ENCODE measurements at places on chromosomes 5 and 9.
A peak's percentile ranks its signal among the peaks of the same experiment; 100 is the strongest.

DNA sequence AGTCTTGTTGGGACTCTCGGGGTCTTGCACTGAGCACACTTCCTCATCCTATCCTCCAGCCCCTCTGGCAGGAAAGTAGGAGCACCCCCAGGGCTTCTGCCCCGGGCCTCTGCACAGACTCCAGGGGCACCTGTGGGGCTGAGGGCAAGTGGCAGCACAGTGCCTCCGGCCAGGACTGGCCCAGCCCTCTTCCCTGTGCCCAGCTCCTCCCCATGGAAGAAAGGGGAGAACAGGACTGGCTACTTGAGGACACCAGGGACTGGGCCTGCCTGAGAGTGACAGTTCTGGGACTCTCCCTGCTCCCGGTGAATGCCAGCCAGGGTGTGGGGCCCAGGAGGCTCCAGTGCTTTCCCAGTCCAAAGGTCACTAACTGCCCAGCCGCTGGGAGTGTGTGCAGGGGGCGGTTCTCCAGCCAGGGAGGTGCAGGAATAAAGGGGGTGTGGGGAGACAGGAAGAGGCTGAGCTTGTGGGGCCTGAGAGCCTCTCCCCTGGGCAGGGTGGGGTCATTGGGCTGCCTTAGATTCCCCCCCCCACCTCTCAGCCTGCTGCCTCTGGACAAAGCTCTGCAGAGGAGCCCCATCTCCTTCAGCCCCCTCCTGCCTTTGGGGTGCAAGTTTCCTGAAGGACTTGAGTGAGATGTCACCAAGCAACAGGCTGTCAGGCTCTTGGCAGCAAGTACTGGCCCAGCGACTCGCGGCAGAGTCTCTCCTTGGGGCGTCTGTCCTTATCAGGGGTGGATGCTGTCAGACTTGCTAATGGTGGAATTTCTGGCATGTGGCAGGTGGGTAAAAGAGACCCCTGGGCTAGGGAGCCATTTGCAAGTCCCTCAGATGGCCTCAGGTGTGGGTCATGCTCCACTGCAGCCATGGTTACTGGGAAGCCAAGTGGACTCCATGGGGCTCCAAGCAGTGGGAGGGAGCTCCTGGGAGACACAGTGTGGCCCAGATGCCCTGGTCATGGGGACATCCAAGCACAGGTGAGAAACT lies 19.1 kb upstream of the JADE2 start:
- DNase-seq: no peak

GRCh38 chr9:89038382-89039103 lies 47.3 kb downstream of the S1PR3 start:
- no peak for DNase-seq

DNA sequence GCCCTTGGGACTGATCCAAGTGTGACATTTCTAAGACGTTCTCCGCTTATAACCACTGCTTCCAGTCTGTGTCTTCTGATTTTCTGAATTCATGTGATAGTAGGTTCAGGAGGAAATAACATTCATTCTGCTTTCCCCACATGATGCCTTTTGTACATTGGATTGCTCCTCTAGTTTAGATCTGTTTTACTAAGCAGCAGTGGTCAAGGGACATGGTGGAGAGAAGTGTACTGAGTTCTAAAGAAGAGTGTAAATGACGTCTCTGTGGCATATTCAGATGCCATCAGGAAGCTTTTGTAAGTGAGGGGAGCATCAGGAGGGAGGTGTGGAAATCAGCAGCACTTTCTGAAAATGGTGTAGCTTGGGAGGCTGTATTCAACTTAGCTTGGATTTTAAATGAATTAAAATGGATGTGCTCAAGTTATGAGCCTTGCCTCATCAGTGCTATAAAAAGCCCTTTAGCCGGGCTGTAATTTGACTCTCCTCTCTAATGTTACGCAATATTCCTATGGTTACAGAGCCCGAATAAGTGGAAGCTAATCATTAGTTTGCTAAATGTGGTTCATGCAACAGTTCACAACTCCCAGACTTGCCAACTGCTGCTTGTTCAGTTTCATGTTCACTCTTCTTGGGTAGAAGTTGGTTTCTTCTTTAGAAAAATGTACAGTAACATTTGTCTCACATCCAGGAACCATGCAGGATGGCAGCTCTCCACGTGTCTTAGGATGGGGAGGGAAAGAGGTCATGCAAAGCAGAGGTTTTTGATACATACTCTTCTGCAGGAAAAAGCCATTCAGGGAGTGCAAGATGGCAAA lies 281.3 kb downstream of the ARHGAP26 start:
- DNase-seq: peak; percentile 96

DNA sequence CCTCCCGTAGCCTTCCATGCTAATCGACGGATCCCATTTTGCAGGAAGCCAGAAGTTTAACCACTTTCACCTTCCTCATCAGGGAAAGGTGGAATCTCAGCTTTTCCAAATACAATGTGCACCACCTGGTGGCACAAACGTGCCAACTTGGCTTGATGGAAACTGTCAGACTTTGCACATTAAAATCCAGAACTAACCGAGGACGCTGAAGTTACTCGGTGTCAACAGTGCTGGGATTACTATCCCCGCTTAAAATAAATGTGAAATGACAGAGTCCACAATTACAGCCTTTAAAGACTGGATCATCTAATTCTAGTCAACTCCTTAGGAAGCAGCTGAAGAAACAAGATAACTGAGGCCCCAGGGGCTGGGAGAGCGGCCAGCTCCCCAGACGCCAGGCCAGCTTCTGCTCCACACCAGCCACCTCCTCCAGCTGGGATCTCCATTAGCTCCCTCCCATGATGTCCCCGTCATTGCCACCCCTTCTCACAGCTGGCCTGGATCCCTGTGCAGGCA lies 50.1 kb upstream of the RETREG1 start:
- no peak for DNase-seq

DNA sequence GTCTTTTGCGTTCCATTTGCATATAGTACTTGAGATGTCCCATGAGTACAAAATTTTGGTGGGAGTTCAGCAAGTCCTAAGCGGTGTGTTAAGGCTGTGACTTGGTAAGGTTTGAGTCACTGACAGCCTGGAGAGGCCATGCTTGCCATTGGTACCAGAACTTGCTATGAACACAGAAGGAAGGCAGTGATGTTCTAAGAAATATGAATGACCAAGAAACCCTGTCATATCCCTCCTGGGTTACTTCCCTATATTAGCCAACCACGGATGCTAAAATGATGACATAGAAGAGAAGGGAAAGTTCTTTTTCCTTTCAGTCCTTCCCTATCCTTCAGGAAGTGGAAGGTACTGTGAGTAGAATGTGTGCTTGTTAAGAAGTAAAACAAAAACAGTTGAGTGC lies 136.7 kb downstream of the GCNT1 start:
- no peak for DNase-seq

DNA sequence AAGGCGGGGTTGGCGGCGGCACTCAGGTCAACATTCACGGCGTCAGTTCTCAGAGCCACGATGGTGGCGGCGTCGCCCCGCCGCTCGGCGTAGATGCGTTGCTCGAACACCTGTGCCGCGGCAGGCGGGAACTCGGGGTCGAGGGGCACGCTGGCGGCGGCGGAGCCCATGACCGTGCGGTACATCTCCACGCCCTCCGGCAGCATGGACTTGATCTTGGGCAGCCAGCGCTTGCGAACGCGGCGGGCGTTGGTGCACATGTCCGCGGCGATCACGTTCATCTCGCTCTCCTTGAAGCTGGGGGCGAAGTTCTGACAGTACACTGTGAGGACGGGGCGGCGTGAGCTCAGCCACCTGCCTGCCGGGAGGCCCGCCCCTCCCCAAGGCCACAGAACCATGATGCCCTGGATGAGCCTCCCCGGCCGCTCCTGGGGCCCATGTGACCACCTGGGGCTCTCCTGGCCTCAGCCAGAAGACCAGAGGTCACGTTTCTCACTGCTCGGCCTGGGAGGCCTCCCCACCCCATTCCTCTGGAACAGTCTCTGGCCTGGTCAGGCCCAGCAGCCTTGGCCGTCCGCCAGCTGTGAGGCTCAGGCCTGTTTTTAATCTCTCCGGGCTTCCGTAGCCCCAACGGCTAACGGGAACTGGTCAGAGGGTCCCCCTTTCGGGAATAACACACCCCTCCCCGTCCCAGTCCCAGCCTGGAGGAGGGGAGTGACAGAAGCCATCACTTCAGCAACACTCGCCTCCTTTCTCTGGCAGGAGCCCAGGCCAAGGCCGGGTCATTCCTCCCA lies 50.7 kb upstream of the UBAC1 start:
- DNase-seq: no peak

DNA sequence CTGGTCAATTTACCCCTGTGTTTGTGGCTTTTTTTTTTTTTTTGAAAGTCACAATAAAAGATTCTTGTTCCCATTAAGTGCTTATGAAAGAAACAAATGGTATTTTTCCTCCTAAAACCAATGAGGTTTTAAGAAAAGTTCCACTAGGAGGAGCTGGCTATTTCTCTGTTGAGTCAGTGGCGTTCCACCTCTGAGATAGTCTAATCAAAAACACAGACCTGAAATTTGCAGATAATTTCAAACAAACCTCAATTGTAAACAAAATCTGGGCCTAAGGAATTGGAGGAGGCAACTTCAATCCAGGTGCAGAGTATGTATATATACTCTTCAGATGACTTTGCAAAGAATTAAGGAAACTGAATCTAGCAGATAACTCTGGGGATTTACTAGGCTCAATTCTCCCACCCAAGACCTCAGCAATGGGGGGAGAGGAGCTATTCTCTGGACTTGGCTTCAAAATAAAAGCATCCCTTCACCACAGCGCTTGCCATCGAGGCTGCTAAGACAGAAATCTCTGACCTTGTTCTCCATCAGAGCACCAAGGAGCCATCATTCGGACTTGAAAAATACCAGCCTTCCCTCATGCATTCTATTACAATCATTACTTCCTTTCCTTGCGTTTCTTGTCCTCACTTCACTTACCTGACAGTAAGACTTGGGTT lies 52.4 kb downstream of the FANCC start:
- DNase-seq: peak; percentile 42

GRCh38 chr9:69785757-69786156 lies 25.9 kb upstream of the PTAR1 start:
- no peak for DNase-seq

- DNase-seq: no peak
These were observed 88.1 kb downstream of the FGF1 start for GRCh38 chr5:142597546-142598337.

DNA sequence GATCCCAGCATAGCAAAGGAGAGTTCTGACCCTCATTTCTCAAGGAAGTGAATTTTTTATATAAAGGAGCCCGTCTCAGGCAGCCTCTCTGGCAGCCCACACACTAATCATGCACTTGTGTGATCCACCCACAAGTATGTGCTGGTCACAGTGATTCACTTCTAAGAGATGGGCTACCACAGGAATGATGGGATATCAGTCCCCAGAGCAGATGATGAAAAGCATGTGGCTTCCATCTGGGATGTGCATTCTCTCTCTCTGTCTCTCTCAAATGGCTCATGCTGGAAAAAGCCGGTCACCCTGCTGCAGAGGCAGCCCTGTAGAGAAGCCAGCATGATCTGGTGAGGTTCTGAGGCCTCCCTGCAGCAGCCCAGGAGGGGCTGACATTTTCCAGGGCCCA lies 74.2 kb upstream of the ADCY2 start:
- DNase-seq: no peak

GRCh38 chr9:103397868-103398600 lies 402.9 kb downstream of the CYLC2 start:
- peak; percentile 71 for DNase-seq

DNA sequence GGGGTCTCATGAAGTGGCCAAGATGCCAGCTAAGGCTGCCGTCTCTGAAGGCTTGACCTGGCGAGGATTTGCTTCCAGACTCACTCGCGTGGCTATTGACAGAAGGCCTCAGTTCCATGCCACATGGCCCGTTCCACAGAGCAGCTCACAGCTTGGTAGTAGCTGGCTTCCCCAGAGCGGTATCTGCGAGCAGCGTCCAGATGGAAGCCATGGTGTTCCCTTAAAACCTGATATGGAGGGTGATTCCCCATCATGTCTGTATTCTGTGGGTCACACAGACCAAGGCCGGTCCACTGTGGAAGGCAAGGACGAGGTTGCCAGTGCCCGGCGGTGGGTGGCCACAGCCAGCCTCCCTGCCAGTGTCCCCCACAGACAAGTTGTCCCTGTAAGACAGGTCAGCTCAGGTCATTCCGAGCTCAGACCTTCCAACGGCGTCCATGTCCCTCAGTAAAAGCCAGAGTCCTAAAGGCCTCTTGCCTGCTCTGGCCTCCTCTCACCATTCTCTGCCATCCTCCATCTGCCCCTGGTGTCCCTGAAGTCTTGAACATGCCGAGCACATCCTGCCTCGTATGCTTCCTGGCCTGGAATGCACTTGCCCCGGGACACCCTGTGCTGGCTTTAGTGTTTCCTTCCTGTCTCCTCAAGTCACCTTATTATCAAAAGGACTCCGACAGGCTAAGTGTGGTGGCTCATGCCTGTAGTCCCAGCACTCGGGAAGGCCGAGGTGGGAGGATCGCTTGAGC lies 61.3 kb upstream of the LRRTM2 start:
- DNase-seq: no peak

GRCh38 chr9:89005323-89005722 lies 14.1 kb downstream of the S1PR3 start:
- no peak for DNase-seq

DNA sequence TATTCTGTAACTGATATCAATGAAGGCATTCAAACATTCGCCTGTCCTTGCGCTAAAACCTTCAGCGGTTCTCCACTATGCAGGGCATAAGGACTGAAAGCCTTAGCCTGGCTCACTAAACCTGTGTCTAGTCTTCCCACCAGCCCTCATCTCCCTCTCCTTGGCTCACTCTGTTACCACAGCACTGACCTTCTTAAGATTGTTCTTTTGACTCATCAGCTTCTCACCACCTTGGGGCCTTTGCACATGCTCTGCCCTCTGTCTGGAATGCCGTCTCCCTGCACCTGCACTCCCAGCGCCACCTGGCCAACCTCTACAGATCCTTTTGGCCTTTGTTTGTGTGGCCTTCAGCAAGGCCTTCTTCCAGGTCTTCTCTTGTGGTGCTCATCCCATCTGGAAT lies 131.8 kb upstream of the IER5L start:
- DNase-seq: no peak
